ENCODE measurements at places on chromosomes 6 and 20.

DNA sequence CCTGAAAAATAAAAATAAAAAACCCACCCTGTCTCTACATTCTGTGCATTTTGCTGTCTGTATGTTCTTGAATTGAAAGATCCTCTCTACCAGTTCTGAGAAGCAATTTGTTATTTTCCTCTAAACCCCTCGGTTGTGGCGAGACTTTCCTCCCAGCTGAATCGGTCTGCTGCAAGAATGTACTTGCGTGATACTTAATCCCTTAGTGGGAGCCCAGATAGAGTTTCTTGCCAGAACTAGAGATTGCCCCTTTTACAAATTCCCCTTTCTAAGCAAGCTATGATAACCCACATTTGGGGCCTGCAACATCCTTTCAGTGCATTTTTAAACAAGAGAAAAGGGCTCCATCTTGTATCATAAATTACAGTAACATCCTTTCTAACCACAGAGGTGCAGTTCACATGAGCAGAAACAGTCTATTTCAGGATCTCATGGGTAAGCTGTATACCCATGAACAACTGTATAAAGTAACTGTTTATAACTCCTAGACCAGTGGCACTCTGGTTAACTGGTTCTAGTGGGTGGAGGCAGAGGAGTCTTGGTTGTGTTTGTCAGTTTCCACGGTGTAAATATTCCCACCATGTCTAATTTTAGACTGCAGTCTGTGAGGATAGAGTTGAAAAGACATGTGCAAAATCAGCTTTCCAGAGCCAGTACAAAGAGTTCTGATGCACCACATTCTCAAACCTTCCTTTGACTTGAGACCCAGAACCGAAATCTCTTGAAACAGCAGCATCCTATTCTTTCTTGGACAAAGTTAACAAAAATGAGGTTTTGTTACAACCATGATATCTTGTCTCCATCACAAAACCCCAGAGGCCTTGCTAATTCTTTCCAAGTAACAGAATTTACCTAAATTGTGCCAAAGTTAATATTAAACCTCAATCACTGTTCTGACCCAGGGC, 113.1 kb upstream of the ZNF217 start:
- no peaks in the 10 kb centered on the region for H3K36me3 ChIP-seq
- peak overlapping the region; percentile 27 for H3K27ac ChIP-seq
- H3K27me3 ChIP-seq: no peaks in the 10 kb centered on the region
- DNase-seq: no peak

GRCh38 chr6:23016696-23017095, 447.3 kb downstream of the HDGFL1 start:
- no peaks in the 10 kb centered on the region for H3K27me3 ChIP-seq
- H3K4me3 ChIP-seq: no peak overlapping the region
- no peaks in the 10 kb centered on the region for H3K4me1 ChIP-seq
- DNase-seq: no peak

GRCh38 chr6:141552031-141552430, 580.7 kb upstream of the GJE1 start:
- H3K36me3 ChIP-seq: no peaks in the 10 kb centered on the region
- H3K27me3 ChIP-seq: no peaks in the 10 kb centered on the region
- H3K4me1 ChIP-seq: no peaks in the 10 kb centered on the region
- no peak overlapping the region for H3K27ac ChIP-seq

GRCh38 chr6:692356-692851, 535 bp downstream of the EXOC2 start:
- peak overlapping the region; percentile 100 for H3K4me3 ChIP-seq
- no peaks in the 10 kb centered on the region for H3K36me3 ChIP-seq
- H3K4me1 ChIP-seq: no peaks in the 10 kb centered on the region
- H3K27me3 ChIP-seq: no peaks in the 10 kb centered on the region
- peak; percentile 67 for DNase-seq

DNA sequence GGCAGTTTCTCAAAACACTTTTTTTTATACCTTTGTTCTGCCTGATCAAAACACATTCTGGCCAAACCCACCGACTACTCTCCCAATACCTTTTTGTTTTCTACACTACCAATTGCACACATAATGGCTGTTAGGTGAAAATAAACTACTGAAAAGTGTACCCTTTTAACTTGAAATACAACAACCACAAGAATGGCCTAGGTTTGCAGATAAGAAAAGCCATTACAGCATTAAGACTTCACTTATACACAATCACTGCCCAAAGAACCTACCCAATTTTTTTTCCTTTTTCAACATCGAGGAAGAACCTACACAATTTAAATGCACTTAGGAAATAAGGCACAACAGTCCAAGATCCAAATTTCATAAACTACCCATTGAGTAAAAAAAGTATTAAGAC, 1.8 kb downstream of the SEC63 start:
- H3K27ac ChIP-seq: no peak overlapping the region
- H3K4me1 ChIP-seq: no peaks in the 10 kb centered on the region
- no peak for DNase-seq
- H3K4me3 ChIP-seq: peak overlapping the region; percentile 78

DNA sequence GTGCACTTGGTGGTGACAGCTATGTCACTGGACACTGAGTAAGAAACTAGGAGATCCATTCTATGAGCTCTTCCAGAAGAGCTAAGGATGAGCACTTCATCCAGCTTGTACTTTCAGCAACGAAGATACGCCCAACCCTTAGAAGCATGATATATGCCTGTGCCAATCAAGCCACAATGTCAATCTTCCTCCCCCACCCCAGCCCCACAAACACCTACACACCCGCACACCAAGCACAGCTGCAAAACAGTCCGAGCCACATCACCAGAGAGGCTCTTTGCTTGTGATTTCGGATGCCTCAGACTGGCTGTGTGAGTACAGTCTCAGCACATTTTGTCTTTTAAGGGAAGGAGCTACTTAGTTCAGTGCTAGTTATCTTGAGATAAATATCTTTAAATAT, 260.5 kb downstream of the FOXC1 start:
- no peak overlapping the region for H3K4me3 ChIP-seq
- peaks cover 4% of the 10 kb centered on the region for H3K4me1 ChIP-seq
- H3K36me3 ChIP-seq: no peaks in the 10 kb centered on the region
- DNase-seq: no peak

Measured in ascending aorta (tissue), 2 donors.